ENCODE measurements at places on chromosomes 2 and 18.

GRCh38 chr2:119408221-119408619, 23.4 kb upstream of the TMEM37 start:
- no peak for DNase-seq

- no peak for DNase-seq
These were observed 117.6 kb downstream of the TFCP2L1 start for GRCh38 chr2:121167411-121167810.

- DNase-seq: no peak
These were observed 23.7 kb downstream of the KCNF1 start for GRCh38 chr2:10935366-10935918.

- no peak for DNase-seq
These were observed 74.7 kb upstream of the ETAA1 start for GRCh38 chr2:67322353-67323001.

- DNase-seq: no peak
These were observed 28.8 kb downstream of the WDFY1 start for GRCh38 chr2:223916181-223916920.
